ENCODE measurements at places on chromosomes 11 and 22.
A peak's percentile ranks its signal among the peaks of the same experiment; 100 is the strongest.

- DNase-seq = peak; percentile 26
Observed at GRCh38 chr11:67276781-67277230, 10.5 kb downstream of the GRK2 start.

DNA sequence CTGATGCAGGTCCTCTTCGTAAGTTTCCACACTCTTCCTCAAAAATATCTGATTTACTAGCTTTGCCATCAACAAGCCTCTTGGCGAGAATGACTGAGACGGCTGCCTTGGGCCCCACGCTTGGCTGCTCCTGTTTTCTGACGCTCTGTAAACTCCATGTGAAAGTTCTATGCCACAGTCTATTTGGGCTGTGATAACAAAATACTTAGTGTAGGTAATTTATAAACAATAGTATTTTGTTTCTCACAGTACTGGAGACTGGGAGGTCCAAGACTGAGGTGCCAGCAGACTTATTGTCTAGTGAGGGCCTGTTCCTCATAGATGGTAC is 123.2 kb upstream of the SORL1-AS1 start:
- DNase-seq = no peak

- DNase-seq = no peak
Observed at GRCh38 chr11:86901599-86901998, 53.6 kb downstream of the FZD4 start.

GRCh38 chr11:105821372-105821771 is 200.7 kb downstream of the MSANTD4 start:
- DNase-seq = no peak

DNA sequence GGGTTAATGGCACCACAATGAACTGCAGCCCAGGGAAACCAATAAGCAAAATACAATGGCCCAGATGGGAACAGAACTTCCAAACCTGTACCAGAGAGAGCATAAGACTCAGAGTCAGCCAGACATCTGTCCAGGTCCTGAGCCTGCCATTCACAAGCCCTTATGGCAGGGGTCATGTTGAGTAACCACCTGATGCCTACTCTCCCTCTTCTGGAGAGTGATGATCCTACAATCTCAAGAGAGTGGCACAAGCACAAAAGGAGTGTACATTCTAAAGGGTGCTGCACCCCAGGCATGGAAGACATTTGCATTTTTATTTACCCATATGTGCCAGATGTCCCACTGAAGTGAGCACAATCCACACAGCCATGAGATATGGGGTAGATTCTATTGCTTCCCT is 10.6 kb downstream of the TENM4 start:
- DNase-seq = no peak

- no peak for DNase-seq
Observed at GRCh38 chr11:116696381-116696941, 76.3 kb downstream of the BUD13 start.

DNA sequence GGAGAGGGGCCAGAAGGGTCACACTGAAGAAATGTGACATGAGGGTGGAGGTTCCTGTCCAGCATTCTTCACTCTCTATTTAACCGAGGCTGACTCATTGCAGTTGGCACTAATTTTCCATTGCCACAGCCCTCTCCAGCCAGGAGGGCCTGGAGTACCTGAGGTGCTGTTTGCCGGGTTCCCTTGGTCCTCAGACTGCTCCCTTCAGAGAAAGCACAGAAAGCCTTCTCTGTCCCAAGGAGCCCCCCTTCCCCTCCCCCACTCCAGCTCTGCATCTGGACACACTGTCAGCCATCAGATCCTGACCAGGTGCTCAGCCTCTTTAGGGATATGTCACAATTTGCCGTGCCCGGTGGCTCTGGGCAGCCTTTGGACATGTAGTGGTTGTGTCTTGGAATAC is 3.2 kb upstream of the C11orf91 start:
- DNase-seq = no peak

DNA sequence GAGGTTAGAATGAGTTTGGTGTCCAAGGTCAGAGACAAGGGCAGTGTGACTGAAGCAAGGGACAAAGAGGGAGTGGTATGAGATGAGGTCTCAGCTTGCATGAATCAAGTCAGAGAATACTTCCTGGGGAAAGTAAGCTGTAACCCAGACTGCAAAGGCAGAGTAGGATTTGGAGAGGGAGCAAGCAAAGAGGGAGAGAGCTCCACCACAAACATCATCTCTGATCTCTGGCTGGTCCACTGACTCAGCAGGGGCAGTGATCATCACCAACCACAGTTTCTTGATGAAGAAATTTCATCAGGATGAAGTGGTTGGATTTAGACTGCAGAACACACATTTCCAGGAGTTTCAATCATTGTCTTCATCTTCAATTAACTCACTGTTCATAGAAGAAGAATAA is 54.9 kb upstream of the HMGXB4 start:
- DNase-seq = no peak

DNA sequence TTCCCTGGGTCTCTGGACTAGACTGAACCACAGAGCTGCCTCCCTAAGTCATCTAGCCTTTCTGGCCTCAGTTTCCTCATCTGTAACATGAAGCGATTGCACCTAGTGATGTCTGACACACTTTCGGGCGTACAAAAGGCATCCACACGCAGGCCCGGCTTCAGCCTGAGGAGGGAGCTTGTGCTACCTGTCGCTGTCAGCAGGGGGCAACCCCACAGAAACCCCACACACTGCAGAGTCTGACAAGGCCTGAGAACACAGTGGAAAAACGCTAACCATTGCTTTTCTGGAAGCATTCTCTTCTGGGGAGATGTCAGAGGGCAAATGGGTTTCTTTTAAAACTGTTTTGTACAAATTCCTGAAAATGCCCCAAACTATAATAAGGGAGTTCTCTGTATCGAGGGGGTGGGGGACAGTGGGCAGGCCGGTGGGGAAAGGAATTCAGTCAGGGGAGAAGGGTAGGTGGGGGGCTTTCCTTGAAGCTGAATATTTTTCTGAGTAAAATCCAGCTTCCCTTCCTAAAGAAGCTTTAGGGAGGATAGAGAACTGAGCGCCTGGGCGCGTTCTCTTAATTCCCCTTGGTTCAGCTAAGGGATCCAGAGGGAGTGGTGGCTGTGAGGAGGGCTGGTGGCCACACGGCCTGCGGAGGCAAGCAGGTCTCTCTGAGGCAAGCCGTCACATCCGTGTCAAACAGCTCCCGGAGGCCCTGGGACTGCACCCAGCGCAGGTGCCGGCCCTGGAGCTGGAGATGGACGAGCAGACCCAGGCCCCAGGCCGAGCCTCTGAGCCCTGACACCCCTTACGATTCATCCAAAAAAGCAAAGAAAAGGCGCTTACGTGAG is 533 bp downstream of the ELF5 start:
- peak; percentile 22 for DNase-seq

GRCh38 chr22:37230673-37231405 is 13.2 kb downstream of the RAC2 start:
- DNase-seq = no peak

DNA sequence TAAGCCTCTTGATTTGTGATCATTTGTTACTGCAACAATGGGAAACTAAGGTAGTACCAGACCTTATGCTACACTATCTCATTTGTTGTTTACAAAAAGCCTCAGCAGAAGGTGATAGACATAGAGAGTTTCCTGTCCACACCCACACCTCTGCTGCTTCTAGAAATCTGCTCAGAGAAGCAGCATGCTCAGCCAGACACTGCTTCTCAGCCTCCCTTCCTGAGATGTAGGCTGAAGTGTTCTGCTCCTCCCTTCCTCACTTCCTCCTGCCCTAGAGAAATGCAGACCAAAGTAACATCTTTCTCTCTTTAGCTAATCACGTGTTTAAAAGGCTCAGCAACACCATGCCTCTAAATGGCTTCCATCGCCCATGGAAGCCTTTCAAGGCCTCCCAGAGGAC is 88.4 kb downstream of the SLC1A2 start:
- DNase-seq = no peak

DNA sequence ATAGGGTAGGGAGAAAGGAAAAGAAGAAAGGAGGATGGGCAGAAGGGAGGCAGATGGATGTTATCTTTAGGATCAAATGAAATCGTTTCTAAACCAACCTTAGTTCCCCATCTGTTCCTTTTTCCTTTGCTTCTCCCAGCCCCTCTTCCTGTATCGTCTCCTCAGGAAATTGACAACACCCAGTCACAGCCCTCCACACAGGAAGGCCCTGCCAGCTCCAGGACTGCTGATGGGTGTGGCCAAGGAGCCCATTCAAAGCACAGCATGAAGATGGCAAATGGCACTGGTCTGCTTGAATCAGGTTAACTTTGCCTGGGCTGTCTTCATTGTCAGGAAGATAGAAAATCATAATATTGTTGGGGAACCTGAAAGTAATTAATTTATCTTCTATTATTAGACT is 164.8 kb downstream of the C11orf87 start:
- DNase-seq = no peak

- DNase-seq = no peak
Observed at GRCh38 chr11:7514099-7514591, 346 bp downstream of the PPFIBP2 start.

DNA sequence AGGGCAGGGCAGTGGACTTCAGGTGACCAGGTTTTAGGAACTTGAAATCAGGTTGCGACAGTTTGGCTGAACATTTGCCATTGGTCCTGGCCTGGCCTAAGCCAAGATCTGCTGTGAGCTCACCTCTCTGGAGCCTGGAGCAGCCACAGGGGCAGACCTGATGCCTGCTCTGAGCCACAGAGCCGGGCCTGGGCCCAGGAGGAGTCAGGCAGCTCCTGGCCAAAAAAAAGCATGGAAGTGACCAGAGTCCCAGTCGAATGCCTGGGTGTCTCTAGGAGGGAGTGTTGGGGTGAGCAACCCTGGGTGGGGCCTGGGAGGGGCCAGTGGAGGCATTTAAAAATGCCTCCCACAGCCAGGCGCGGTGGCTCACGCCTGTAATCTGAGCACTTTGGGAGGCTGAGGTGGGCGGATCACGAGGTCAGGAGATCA is 6.0 kb upstream of the OMP start:
- DNase-seq = no peak

DNA sequence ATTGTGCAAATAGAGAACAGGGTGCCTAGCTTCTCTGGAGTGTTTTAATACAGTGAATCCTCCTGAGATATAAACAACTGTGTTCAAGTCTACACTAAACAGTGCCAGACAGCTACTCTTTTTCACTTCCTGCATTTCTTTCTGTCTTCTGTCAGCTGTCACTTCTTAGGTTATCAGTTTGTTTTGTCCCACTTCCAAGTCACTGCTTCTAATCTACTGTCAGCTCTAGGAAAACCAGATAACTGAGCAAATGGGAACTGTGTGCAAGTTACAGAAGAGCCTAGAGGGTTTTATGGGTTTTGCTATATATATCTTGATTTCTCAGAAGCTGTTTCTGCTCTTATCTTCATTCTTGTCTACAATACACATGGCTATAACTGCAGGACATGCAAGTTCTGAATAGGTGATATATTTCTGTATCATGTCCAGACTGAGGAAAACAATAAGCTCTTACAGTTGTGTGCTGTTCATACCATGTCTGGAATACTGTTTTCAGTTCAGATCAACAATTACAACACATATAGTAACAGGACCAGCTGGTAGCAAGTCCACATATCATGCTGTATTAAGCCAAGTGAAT is 5.8 kb downstream of the PITPNB start:
- no peak for DNase-seq

- DNase-seq = no peak
Observed at GRCh38 chr11:128896356-128896755, 5.2 kb downstream of the KCNJ5 start.

DNA sequence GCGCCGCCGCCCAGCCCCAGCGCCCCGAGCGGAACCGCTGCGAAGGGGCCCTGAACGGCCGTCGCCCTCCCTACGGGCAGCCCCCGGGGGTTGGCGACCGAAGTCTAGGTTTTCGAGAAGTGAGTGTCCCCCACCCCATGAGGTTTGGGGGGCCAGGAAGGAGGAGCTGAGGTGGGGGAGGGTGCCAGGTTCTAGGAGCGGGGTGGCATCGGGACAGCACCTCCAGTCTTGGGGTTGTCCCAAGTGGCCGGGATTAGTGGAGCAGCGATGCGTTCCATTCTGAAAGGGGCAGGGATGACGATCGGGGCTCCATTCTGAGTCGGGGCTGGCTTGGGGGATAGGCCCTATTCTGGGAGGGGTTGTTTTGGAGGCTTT is 408 bp downstream of the PPP2R5B start:
- no peak for DNase-seq

DNA sequence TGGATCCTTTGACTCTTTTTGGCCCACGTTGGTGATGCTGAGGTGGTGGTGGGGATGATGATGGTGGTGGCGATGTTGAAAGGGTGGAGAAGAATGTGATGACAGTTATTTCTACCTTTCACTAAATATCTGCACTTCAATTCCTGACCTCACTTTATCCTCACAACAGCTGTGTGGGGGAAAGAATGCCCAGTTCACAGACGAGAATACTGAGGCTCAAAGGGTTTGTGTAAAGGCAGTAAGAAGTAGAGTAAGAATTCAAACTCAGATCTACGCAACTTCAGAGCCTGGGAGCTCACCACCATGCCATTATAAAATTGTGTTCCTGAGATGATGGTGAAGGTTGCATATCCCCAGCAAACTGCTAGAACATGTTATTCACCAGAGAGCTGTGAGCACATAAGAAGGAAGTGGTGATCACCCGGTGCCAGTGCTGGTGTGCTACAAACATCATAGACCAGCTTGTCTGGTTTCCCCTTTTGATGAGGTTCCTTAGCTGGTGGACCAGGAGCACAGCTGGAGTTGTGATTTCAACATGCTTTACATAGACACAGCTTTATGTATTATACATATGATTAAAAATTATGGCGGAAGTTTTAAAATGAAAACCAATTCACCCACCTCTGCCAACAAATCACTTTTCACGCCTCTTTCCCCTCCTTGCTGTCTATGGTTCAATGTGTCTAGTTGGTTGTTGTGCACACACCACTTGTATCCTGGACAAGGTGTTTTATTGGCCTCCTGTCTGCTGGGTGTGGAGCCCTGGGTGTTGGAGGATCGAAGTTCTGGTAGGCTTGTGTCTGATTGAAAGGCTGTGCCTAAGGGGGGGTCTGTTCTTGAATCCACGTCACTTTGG is 6.2 kb downstream of the ST14 start:
- DNase-seq = no peak

GRCh38 chr11:19551457-19551856 is 161.2 kb upstream of the NAV2 start:
- DNase-seq = no peak

GRCh38 chr11:122341477-122341876 is 225.5 kb upstream of the BLID start:
- DNase-seq = no peak

GRCh38 chr11:70537576-70538571 is 139.5 kb downstream of the CTTN start:
- DNase-seq = no peak

- DNase-seq = peak; percentile 71
Observed at GRCh38 chr22:28600546-28601143, 79.0 kb downstream of the TTC28 start.

DNA sequence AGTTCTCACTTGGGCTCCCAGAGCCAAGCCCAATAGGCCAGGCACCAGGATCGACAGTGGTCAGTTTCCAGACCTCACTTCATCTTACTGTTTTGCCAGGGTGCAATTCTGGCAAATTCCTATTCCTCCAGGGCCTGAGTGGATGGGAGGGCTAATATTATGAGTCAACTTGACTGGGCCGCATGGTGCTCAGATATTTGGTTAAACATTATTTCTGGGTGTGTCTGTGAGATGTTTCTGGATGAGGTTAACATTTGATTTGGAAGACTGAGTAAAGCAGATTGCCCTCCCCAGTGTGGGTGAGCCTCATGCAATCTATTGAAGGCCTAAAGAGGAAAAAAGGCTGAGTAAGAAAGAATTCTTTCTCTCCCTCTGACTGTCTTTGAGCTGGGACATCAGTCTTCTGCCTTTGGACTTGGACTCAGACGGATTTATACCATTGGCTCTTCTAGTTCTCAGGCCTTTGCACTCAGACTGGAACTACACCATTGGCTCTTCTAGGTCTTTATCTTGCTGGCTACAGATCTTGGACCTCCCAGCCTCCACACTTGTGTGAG is 132.9 kb upstream of the ZBED5 start:
- DNase-seq = no peak

- peak; percentile 44 for DNase-seq
Observed at GRCh38 chr11:6443269-6444003, 2.6 kb upstream of the HPX start.

Data from NCI-H1694 treated with DMSO at 0.1 percent for 48 hours (cell line).